ENCODE measurements at places on chromosomes 2 and 18.
A peak's percentile ranks its signal among the peaks of the same experiment; 100 is the strongest.

- DNase-seq = peak; percentile 96
Measured at GRCh38 chr2:240560084-240560479, at the start of gene DUSP28. TSS of gene DUSP28 (plus strand) at chr2:240560357. CDS start at chr2:240560685, 328 bp downstream.

GRCh38 chr18:35611518-35611917, 30.0 kb downstream of the GALNT1 start:
- no peak for DNase-seq

DNA sequence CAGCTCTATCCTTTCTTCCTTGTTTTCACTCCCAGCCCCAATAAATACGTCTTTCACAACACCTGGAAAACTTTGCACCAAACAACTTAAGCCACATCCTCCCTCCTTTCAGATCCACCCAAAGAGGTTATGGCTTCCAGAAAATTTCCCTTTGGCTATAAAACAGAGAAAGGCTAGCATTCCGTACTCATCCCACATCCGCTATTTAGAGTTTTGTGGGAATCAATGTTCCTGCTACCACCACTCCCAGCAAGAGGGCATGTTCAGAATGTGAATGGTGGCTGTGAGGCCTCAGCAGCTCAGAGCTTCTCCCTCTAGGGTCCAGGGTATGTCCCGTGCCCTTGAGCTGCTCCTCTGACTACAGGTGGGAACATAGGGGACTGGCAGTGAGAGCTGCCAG, 214.6 kb downstream of the NCK2 start:
- no peak for DNase-seq

DNA sequence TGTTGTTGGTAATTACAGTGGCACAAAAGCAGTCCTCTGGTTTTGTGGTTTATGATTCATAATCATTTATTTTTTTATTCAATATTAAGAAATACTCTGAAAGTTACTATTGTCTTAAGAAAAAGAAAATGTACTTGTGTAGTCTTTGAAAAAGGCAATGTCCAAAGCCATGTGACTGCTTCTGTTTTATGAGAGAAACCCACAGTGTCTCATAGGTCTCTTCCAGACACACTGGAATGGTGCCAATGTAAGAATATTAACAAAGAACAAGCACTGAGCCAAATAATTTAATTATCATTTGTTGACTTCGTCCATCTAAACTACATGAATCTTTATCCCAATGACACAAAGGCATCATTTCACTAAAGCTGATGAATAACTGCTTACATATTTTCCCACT, 62.5 kb downstream of the RPRM start:
- DNase-seq = no peak

GRCh38 chr2:188050726-188051125, 240.9 kb upstream of the GULP1 start:
- no peak for DNase-seq

GRCh38 chr18:34122724-34123334, 101.9 kb downstream of the NOL4 start:
- no peak for DNase-seq

DNA sequence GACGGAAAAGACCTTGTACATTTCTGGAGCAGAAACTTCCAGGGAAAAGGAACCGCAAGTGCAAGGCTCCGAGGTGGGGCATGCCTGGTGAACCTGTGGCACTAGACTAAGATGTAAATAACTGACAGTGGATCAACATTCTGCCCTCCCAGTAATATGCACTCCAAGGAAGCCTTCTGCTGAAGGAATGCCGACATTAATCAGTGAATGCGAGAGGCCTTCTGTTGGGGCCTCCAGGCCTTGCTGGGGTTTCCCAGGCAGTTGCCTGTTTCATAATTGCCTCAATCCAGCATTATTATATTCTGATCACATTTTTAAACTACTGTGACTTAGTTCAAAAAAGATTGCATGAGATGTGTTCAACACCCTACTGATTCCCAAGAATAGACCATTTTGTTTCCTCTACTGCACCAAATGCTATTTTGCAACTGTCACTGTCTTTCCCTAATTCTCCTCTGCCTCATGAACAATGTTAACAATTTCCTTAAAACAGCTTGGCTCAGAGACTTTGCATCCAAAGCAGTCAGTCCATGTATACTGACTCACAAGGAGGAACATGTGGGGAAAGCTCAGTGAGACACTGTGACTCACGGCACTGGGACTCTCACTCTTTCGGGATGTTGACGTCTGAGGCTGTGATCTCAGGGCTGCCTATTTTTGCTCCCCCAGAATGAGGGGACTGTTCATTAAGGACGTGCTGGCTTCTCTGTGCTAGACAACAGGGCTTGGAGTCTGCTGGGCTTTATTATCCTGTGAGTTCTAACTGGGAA, 10.5 kb upstream of the DSG2 start:
- DNase-seq = no peak

DNA sequence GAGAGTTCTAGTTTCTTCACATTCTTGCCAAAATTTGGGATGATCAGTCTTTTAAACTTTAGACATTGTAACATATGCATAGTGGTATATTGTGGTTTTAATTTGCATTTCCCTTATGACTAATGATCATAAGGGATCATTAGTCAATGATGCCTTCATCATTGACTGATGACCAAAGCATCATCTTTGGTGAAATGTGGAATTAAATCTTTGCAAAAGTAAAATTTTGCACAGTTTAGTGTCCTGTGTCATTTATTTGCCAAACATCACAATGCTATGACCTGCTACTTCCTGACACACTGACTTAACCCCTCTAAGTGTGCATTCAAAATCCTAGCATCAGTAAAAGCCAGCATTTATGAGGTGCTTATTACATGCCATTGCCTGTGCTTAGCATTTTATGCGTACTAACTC, 58.9 kb upstream of the SLC1A4 start:
- DNase-seq = no peak

GRCh38 chr2:203061346-203061745, 46.7 kb downstream of the NBEAL1 start:
- DNase-seq = no peak

Data from right lobe of liver (tissue), 6 donors.